ENCODE measurements at places on chromosomes 13 and 19.

- no peak for DNase-seq
These were observed 11.7 kb upstream of the MTIF3 start for GRCh38 chr13:27461940-27462584.

DNA sequence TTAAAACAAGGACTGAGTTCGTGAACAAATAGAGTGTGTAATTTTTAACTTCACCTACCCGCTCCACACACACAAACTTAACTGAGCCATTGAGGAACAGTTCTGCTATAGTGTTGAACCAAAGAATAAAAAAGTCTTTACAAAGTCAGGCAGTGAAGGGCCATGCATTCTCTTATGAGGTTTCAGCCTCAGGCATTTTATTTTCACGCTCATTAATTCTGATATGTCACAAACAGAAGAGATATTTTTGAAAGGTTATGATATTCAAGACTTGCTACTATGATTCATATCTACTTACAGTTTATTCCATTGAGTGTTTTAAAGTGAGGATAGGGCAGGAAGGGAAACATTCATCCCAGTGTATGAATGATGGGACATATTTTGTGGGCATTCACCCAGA is 282.2 kb downstream of the SLITRK5 start:
- no peak for DNase-seq

DNA sequence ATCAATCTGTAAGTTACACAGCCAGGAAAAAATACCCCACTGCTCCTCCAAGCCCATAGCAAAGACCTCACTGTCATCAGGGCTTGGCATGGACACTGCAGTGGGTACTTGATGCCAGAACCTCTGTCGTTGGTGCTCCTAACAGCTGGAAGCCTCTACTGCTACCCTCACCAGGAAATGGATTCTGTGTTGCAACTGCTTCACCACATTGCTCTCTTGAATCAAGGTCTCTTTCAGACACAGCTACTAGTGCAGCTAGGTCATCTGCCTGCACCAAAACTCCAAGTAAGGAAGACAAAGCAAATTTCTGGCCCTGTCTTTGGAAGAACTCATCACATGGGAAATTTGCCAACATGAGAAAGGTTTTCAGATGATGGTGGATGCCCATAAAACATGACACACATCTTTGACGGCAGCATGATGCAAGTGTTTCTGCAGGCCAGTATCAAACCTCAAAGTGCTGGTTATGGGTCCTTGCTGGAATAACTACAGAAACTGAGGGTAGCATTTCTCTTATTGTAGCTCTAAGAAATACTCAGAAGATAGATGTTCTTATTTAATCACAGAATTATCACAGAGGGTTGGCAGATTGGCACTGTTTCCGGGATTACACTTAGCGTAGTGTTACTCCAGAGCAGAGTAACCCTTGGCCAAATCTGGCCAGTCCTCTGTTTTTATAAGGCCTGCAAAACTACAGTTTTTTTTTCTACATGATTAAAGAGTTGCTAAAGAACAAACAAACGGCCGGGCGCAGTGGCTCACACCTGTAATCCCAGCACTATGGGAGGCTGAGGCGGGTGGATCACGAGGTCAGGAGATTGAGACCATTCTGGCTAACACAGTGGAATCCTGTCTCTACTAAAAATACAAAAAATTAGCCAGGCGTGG is 12.9 kb upstream of the PCCA start:
- no peak for DNase-seq

DNA sequence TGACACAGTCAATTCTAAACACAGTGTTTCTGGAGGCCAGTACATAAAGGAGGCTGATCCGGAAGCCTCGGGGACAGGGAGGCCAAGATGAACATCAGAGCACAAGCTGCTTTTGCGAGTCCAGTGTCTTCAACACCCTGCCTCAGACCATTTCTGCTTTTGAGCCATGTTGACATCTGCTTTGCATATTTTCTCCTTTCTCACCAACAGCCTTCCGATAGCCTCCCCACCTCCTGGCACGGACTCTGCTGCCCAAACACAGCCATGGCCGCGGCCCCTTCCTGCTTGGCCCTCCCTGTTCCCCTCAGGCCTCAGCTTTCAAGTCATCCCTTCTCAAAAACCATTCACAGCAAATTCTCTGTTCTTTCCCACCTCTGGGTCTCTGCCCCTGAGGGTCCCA is 3.6 kb downstream of the LRRC25 start:
- no peak for DNase-seq

DNA sequence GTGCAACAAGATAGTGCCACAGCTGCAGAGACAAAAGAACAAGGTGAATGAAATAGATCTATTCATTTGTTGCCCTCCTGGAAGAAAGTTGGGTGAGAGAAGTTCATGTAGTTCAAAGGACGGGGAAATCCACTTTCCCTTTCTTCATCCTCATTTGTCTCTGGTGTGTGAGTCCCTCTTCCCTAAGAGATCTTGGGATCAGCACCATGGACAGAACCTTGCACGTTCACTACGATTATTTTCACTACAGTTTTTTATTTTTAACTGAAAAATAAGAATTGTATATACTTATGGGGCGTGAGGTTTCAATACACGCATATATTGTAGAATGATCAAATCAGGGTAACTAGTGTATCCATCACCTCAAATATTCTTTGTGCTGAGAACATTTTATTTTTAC is 29.2 kb downstream of the NLRP5 start:
- DNase-seq, result no peak

DNA sequence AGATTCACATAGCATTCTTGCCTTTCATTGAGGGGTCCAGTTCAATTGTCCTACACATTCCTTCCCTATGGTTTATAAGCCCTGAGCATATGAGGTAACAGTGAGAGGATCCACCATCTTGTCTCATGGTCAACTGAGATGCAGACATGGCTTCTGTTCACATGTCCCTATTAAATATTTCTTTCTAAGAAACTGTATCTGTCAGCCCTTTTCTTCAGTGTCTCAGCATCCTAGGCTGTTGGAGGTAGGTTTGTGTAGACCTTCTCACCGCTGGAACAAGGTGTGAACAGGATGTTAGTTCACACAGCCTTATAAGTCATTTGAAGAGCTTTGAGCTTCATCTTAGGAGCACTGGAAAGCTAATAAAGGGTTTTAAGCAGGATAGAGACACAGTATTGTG is 110.3 kb upstream of the EDNRB start:
- DNase-seq, result no peak

- no peak for DNase-seq
These were observed 465.1 kb upstream of the ZNF507 start for GRCh38 chr19:31880283-31880682.

GRCh38 chr19:4446704-4447200 is 10.8 kb downstream of the UBXN6 start:
- DNase-seq, result no peak

DNA sequence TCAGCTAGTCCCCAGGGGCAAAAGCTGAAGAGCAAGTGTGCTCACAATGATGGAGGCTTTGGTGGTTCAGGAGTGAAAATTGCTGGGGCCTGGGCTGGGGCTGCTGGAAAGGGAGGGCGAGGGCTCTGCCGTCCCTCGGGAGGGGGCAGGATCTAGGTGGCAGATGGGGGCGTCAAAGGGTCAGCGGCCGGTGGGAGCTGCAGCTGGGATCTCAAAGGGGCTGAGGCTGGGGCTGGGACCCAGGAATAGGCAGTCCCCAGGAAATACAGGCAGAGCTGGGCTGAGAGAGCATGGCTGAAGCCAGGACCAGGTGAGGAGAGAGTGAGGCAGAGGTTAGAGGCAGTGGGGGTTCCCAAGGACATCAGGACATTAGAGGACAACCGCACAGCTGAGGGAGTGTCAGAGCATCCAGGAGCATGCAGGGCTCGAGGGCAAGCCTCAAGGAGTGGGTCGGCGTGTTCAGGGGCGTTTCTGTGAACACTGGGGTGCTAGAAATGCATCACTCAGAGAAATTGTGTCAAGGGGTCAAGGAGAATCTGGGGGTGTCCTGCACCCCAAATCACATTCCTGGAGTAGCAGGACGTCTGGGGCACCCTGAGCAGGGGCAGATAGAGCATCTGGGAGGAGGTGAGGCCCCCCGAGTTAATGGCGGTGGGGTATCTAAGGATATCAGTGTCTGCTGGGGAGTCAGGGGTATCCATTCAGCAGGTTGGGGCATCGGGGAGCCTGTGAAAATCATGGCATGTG is 1.2 kb upstream of the SYNE4 start:
- no peak for DNase-seq

DNA sequence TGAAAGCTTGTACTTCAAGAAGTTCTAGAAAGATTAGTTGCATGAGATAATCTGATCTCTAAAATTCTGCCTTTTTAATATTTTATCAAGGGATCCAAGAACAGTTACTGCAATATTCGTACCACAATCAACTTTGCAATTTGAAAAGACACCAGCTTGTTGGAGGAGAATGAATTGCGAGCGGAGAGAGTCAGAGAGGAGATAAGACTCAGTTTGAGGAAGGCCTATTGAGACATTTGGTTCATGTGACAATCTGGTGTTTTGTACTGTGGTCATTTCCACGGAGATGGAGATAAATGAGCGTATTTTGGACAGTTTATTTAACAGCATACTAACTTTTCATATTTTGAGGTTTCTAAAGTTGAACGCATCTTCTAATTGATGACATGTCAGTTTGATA is 1276.0 kb downstream of the EFNB2 start:
- no peak for DNase-seq

DNA sequence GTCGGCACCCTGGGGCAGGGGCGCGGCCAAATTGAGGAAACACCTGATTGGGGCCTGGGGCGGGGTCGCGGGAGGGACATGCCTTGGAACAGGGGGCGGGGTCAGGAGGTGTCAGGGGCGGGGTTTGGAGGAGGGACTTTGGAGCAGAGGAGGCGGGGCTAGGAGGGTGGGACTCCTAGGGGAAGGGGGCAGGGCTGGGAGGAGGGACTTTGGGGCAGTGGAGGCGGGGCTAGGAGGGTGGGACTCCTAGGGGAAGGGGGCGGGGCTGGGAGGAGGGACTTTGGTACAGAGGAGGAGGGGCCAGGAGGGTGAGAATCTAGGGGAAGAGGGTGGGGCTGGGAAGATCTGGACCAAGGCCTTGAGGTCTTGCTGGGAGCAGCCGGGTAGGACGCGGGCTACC is 21.9 kb downstream of the GRIN2D start:
- DNase-seq, result peak; percentile 32

- peak; percentile 99 for DNase-seq
These were observed at the start of the genes BCL2L12 and IRF3 for GRCh38 chr19:49665351-49666119. BCL2L12 (plus strand) TSS chr19:49665933; CDS start chr19:49666693, 760 bp downstream. IRF3 (minus strand) TSS chr19:49665857; CDS start chr19:49664838, 1,019 bp downstream.

- no peak for DNase-seq
These were observed 203.1 kb upstream of the EDNRB start for GRCh38 chr13:78121459-78122348.

DNA sequence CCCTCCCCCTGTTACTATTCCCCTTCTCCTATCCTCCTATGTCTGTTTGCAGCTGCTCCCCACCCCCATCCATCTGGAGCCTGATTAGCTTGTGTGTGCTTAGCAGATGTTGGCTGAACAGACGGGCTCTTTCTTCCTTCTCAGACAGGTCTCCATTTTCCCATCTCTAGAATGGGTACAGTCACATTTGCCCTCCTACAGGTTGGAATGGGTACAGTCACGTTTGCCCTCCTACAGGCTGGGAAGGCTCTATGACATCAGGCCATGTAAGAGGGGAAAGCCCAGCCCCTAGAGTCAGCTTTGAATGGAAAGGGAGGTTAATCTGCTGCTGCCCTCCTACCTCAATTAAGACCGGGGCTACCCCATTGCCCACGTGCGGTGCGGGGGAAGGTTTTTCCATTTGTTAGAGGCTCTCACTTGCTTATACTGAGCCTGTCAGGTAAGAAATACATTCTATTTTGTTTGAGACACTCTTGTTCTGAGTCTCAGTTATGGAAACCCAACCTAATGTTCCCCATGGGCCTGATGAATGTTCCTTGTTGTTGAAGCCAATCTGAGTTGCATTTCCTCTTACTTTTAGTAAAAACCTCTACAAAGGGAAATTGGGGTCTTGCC is 2.2 kb upstream of the CLEC17A start:
- no peak for DNase-seq

DNA sequence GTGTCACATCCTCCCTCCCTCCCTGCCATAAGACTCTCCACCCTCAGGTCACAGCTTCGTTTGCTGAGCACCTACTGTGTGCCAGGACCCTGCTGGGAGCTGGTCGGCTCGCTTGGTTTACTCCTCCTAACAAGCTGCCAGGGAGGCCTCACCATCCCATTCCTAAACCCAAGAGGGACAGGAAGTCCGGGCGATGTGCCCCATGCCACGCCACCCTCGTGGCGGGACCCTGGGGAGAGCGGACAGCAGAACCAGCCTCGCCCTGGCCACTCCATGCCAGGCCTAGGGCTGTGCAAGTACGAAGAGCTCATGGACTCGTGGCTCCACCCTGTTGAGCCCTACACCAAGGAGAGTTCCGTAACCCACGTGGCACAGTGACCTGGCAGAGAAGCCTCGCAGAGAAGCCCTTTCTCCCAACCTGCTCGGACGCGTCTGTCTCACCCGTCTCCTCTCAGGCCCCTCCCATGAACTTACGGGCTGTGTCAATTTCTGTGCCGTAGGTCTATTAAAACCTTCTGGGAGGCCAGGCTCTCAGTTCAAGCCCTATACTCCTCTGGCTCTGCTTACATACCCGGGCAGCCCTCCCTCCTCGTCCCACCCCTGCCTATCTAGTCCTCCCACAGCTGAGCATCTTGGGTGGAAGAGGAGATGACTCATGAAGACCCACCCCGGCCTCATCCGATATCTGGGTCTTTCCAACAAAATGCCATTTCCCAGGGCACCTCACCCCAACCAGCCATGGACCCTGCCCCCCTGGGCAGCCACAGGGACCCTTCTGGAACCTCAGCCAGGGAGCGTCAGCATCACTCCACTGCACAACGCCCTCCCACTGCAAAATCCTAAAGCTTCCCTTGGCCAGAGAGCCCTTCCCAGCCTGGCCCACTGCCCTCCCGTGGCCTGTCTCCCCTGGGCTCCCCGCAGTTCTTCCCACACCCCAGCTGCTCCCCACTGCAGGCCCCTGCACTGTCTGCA is 2.6 kb downstream of the UBXN6 start:
- no peak for DNase-seq

DNA sequence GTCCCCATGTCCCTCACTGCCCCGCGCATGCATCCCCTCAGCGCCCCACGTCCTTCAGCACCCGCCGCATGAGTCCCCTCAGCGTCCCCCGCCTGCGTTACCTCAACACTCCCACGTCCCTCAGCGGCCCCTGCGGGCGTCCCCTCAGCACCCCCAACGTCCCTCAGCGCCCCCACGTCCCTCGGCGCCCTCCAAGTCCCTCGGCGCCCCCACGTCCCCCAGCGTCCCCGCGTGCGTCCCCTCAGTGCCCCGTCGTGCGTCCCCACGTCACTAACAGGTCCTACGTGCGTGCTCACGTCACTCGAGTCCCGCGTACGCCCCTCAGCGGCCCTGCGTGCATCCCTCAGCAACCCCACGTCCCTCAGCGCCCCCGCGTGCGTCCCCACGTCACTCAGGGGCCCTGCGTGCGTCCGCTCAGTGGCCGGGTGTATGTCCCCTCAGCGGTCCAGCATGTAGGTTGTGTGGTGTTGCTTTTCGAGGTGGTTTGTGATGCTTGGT is 19.5 kb upstream of the GAS6 start:
- peak; percentile 8 for DNase-seq

Data from central memory CD8-positive, alpha-beta T cell (primary cell).